Chondrocyte (in vitro differentiated cells): ENCODE measurements at places on chromosomes 6 and 20. TPM values are rescaled to one million over a fixed set of nuclear protein-coding genes. Genes with fewer than 3 reads are reported as not detected.

GRCh38 chr6:168985705-168986104 is 267.9 kb downstream of the THBS2 start:
- H3K4me1 ChIP-seq, result peaks cover 9% of the 10 kb centered on the region
- H3K36me3 ChIP-seq, result peaks cover 10% of the 10 kb centered on the region
- no peak for DNase-seq
- no peak overlapping the region for H3K4me3 ChIP-seq
- H3K27ac ChIP-seq, result no peak overlapping the region
- no peaks in the 10 kb centered on the region for H3K27me3 ChIP-seq

The HAO1 gene
- not detected in 3 replicates for total RNA-seq

DNA sequence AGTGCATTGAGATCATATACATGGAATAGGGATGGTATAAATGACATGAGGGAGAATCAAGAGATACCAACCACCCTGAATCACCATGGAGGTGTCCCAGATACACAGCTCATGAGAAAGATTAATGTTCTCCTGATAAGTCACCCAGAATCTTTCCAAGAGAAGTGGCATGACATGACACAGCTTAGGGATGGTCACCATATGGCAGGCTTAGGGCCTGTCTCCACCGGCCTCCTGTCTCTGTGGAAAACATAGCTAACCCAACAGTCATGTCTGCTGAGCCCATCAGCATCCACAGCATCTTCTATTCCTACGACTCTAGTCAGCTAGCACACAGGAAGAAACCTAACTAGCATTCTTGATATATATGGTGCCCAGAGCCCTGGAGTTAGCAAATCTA is 133.3 kb downstream of the IPCEF1 start:
- peaks cover 6% of the 10 kb centered on the region for H3K27me3 ChIP-seq
- DNase-seq, result no peak
- no peak overlapping the region for H3K27ac ChIP-seq
- H3K4me1 ChIP-seq, result no peaks in the 10 kb centered on the region
- no peaks in the 10 kb centered on the region for H3K36me3 ChIP-seq
- no peak overlapping the region for H3K4me3 ChIP-seq

DNA sequence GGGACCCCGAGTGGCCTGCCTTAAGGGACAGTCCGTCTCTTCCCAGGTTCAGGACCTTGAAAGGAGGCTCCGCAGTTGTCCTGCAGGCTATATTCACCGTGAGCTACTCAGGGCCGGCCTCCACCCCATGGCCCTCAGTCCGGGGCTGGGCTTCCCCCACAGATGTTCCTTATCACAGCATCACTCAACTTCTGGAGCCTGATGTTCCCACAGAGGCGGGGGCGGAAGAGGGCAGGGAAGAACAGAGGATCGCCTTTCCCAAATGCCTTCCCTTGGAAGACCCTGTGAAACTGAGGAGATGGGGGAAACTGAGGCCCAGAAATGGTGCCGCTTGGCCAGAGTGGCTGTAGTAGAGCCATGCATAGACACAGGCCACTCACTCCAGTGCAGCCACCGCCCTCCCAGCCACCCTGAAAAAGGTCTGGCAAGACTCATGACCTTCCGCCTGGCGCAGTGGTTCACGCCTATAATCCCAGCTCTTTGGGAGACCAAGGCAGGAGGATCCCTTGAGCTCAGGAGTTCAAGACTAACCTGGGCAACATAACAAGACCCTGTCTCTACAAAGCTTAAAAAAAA is 4.3 kb upstream of the COX4I2 start:
- H3K4me1 ChIP-seq, result no peaks in the 10 kb centered on the region
- H3K36me3 ChIP-seq, result no peaks in the 10 kb centered on the region
- no peaks in the 10 kb centered on the region for H3K27me3 ChIP-seq
- no peak overlapping the region for H3K27ac ChIP-seq
- no peak for DNase-seq
- no peak overlapping the region for H3K4me3 ChIP-seq

- H3K4me3 ChIP-seq, result peak overlapping the region; percentile 55
- H3K4me1 ChIP-seq, result no peaks in the 10 kb centered on the region
- H3K27ac ChIP-seq, result no peak overlapping the region
These were observed 47.1 kb upstream of the ENTPD6 start for GRCh38 chr20:25148181-25148981.

DNA sequence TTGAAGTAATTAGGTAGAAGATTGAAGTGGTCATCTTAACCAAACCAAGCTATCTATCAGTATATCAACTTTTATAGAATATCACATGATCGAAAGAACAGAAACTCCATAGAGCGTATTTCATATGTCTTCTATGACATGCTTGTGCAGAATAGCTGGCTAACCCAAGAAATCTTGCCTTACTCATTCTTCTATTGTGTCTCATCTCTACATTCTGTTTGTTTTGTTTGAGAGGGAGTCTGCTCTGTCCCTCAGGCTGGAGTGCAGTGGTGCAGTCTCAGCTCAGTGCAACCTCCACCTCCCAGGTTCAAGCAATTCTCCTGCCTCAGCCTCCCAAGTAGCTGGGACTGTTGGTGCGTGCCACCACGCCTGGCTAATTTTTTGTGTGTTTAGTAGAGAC is 10.6 kb downstream of the TAB2 start:
- H3K27ac ChIP-seq, result no peak overlapping the region
- H3K27me3 ChIP-seq, result no peaks in the 10 kb centered on the region
- H3K4me3 ChIP-seq, result no peak overlapping the region
- H3K36me3 ChIP-seq, result peaks cover 2% of the 10 kb centered on the region
- no peak for DNase-seq

The F13A1 gene
- 0.94 to 2.9 TPM (median 2.7 TPM) in 3 replicates for total RNA-seq

DNA sequence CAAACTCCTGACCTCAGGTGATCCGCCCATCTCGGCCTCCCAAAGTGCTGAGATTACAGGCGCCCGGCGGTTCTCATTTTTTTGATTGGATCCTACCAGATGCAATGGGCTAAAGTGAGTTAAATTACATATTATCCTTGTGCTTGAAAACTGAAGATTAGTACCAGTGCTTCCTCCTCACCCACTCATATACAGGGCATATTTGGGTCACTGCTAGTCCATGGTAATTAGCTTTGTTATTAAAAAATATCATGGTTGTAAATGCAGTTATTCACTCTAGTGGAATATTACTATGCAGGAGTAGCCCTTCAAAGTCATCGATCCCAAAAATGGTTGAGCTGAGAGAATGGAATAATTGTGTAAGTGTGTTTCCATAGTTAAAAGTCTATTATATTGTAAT is 26.5 kb downstream of the ZNF292 start:
- peaks cover 25% of the 10 kb centered on the region for H3K4me1 ChIP-seq
- no peak overlapping the region for H3K27ac ChIP-seq
- DNase-seq, result no peak

- peaks cover 38% of the 10 kb centered on the region for H3K4me1 ChIP-seq
- no peaks in the 10 kb centered on the region for H3K27me3 ChIP-seq
- no peaks in the 10 kb centered on the region for H3K36me3 ChIP-seq
- H3K4me3 ChIP-seq, result no peak overlapping the region
- DNase-seq, result no peak
- peak overlapping the region; percentile 96 for H3K27ac ChIP-seq
These were observed 25.8 kb upstream of the TOP1 start for GRCh38 chr20:41002842-41003142.

DNA sequence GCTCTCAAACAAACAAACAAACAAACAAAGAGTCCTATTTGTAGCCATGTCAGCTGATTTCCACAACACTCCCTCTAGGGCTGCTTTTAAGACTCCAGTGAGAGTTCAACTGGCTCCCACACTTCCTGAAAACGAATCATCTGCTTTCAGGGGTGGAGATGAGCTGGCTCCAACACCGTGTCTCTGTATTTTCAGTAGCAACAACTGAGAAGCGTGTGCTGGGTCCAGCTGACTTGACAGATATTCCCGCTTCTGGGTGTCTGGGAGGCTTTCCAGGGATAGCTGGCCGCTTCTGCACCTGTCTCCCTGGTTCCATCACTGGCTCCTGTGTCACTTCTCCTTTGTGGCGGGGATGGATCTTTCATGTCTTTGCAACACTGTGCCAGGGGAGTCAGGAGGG is 272.5 kb upstream of the SOX4 start:
- peaks cover 4% of the 10 kb centered on the region for H3K36me3 ChIP-seq
- H3K4me3 ChIP-seq, result no peak overlapping the region
- no peak overlapping the region for H3K27ac ChIP-seq
- no peak for DNase-seq
- H3K4me1 ChIP-seq, result no peaks in the 10 kb centered on the region

- H3K27me3 ChIP-seq, result no peaks in the 10 kb centered on the region
- H3K27ac ChIP-seq, result no peak overlapping the region
- peaks cover 2% of the 10 kb centered on the region for H3K36me3 ChIP-seq
- no peak for DNase-seq
These were observed 1.4 kb downstream of the SAMD5 start for GRCh38 chr6:147509891-147510290.

The CD40 gene
- 2.4 to 2.5 TPM in 2 of 3 replicates, not detected in the other for total RNA-seq

The BCL2L1 gene
- 55.9 to 96.1 TPM (median 90.7 TPM) in 3 replicates for total RNA-seq

The SIRPB2 gene
- total RNA-seq, result not detected in 3 replicates

The ANKEF1 gene
- 0.46 to 0.90 TPM (median 0.77 TPM) in 3 replicates for total RNA-seq

- no peak overlapping the region for H3K27ac ChIP-seq
- H3K27me3 ChIP-seq, result no peaks in the 10 kb centered on the region
- H3K4me1 ChIP-seq, result no peaks in the 10 kb centered on the region
- no peak for DNase-seq
- H3K4me3 ChIP-seq, result no peak overlapping the region
These were observed 138.8 kb upstream of the RNF217 start for GRCh38 chr6:124823240-124824111.

DNA sequence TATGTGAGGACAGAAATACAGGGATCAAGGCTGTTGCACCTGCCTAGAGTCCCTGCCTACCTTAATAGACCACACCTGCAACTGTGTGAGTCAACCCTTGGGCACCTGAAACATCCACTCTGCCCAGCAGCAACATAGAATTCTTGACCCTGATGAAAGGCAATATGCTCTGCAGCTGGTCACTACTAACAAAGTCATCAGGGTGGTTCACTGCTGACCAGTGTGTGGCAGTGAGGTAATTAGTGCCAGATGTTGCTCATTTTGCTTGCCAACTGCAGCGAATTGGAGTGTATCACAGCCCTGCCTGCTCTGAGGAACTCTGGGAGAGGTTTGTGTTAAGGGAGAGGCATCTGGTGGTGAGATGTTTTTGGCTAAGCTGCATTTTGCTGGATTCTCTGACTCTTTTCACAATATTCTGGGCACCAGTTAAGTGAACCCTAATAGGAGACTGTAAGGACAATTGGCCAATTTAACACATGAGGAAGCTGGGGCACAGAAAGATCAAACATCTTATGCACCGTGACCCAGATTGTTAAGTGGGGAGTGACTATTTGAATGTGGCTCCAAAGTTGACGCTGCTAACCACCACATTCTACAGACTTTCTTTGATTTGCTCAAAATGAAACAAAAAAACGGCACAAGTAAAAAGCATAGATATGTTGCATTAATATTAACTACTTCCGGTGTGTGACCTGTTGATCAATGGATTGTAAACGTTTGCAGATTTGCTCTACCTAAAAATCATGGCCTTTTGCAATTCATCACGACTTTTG is 61.9 kb upstream of the OPRM1 start:
- no peaks in the 10 kb centered on the region for H3K36me3 ChIP-seq
- no peak overlapping the region for H3K4me3 ChIP-seq
- no peak for DNase-seq
- peaks cover 17% of the 10 kb centered on the region for H3K4me1 ChIP-seq

DNA sequence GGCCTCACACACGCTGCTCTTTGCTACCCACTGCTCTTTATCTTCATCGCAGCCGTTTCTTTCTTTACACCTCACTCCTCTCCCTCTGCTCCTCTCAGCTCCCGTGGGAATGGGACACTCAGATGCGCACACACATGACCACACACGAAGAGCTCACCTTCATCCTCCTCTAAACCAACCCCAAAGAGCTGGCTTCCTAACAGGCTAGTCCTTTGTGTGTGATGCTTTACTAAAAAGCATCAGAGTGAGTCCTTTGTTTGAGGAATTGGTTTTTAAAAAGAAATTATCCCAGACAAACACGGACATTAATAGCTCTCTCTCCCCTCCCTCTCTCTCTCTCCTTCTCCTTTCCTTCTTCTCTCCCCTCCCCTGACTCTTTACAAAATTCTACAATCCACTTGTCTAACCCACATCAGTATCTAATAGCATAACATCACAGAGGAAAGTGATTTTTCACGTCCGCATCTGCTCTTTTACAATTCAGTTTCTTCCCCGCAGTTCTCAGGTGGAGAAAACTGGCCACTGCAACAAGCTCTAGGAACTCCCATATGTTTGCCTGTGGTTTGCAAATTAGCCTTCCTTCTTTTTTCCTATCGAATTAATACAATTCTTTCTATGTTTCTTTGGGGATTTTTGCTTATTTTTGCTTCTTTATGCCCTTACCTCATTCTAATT is 306.8 kb upstream of the CNR1 start:
- no peaks in the 10 kb centered on the region for H3K4me1 ChIP-seq
- H3K36me3 ChIP-seq, result no peaks in the 10 kb centered on the region
- no peak overlapping the region for H3K4me3 ChIP-seq

- no peak for DNase-seq
- peaks cover 74% of the 10 kb centered on the region for H3K4me1 ChIP-seq
- no peaks in the 10 kb centered on the region for H3K27me3 ChIP-seq
- peak overlapping the region; percentile 98 for H3K27ac ChIP-seq
These were observed 20.3 kb downstream of the TTPAL start for GRCh38 chr20:44495802-44496481.

GRCh38 chr6:105817370-105817769 is 268.8 kb upstream of the PRDM1 start:
- peaks cover 2% of the 10 kb centered on the region for H3K36me3 ChIP-seq
- no peak for DNase-seq
- H3K4me1 ChIP-seq, result no peaks in the 10 kb centered on the region
- no peaks in the 10 kb centered on the region for H3K27me3 ChIP-seq

- H3K4me3 ChIP-seq, result no peak overlapping the region
- peak overlapping the region; percentile 85 for H3K27ac ChIP-seq
- H3K36me3 ChIP-seq, result no peaks in the 10 kb centered on the region
- DNase-seq, result no peak
- no peaks in the 10 kb centered on the region for H3K27me3 ChIP-seq
These were observed 57.0 kb downstream of the KIF13A start for GRCh38 chr6:17930321-17930993.

DNA sequence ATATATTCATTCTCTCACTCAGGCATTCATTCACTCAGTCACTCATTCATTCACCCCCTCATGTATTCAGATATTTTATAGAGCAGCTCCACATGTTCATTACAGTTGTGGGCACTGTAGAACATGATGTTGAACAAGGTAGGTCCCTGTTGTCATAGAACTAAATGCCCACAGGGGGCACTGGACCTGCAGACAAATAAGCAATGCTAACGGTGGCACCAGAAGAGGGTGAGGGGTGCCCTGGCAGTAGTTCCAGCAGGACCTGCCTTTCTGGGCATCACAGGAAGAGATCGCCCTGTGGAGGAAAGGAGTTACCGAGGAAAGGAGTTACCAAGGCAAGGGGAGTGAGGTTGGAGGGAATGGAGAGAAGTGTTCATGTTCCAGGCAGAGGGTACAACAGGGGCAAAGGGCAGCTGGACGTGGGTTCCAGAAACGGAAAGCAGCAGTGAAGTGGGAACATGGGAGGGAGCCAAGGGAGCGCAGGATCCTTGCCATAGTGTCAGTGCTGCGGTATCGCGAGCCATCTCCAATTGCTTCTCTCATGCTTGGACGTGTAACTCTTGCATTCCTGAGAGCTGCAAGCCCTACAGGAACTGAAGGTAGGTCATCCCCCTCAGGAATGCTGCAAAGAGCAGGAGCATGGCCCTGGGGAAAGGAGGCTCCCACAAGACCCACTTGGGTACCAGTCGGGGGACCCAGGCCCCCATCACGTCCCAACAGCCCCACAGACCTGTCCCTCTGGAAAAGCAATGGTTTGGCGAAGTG is 128.2 kb downstream of the EDN3 start:
- no peaks in the 10 kb centered on the region for H3K36me3 ChIP-seq
- no peak overlapping the region for H3K27ac ChIP-seq
- peaks cover 2% of the 10 kb centered on the region for H3K4me1 ChIP-seq
- no peak overlapping the region for H3K4me3 ChIP-seq
- no peak for DNase-seq
- H3K27me3 ChIP-seq, result no peaks in the 10 kb centered on the region

The NHSL1 gene
- total RNA-seq, result 17.2 to 23.7 TPM (median 23.4 TPM) in 3 replicates
